ENCODE measurements at places on chromosomes 3 and 15.

GRCh38 chr15:101434032-101434920, 55.2 kb downstream of the PCSK6 start:
- DNase-seq: no peak

DNA sequence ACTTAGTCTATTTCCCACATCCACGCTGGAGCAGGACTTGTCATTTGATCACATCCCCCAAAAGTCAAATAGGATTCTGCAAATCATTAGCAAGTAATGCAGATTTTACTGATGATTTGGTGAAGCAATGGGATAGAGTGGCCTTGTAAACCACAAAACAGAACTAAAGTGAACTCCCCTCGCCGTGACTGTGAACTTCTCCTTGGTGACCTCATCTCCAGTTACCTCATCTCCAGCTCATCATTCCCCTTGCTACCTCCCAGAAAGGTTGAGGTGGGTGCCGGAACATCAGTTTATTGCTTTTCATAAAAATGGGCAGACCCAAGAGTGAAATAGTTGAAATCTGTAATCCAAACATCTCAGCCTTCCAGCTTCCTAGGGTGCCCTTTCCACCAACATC, 36.7 kb upstream of the ADPGK start:
- no peak for DNase-seq

DNA sequence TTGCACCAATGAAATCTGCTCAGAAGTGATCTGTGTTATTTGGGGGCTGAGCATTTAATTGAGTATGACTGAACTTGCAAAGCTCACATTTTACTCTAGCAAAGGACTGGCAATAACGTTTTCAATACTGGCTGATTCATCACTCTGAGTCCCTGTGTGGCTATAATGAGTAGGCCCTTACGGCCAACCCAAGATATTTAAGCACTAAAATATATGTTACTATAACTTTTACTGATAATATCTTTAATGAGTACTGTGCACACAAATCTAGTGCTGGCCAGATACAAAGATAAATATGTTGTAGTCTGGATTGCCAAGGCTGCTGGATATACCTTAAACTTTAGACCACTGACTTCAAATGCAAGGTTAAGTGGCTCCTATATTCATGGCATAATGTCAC, 436.4 kb upstream of the KCNMB2 start:
- no peak for DNase-seq

DNA sequence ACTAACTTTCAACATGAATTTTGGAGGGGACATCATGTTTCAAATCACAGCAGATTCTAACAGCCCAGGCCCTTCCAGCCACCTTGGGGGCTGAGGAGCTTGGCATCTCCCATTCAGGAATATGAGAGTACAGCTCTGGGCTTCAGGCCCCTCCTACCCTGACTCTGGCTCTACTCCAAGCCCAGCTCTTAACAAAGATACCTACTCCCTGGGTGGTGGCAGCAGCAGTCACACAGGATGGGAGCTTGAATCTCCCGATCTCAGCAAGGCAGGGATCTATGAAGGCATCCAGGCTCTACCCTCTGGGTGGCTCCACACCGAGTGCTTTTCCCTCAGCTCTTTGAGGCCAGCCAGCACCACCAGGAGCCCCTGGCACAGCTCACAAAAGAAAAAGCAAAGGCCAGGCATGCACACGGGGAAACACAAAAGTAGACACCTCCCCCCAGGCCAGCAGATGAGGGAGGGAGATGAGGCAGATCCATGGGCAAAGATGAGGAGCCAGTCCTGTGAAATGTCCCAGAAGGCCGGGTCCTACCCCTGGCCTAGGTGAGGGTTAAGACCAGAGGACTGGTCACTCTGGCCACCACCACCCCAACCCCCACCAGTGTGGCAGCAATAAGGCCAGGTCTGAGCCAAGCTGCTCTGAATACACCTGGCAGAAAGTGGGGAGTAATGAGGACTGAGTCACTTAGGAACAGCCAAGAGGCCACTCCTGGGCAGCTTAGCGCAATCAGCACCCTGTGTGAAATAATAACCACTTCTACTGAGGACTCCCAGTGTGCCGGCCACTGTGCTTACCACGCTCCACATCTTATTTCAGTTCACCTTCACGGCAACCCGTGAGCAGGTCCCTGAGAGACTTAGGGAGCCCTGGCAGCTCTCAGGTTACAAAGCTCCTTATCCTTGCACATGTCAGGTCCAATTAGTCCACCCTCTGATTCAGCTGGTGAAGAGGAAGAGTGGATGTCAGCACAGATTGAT, 24.3 kb downstream of the PLA2G4F start:
- no peak for DNase-seq

All from stimulated activated CD4-positive, alpha-beta T cell treated with anti-CD3 and anti-CD28 coated beads, TNF-alpha, amount 100 ng/mL, for 4 hours (primary cell).